ENCODE measurements at places on chromosomes 6 and 20. TPM values are rescaled to one million over a fixed set of nuclear protein-coding genes. Genes with fewer than 3 reads are reported as not detected.

Gene SMPDL3A
- 10.4 TPM for polyA plus RNA-seq

DNA sequence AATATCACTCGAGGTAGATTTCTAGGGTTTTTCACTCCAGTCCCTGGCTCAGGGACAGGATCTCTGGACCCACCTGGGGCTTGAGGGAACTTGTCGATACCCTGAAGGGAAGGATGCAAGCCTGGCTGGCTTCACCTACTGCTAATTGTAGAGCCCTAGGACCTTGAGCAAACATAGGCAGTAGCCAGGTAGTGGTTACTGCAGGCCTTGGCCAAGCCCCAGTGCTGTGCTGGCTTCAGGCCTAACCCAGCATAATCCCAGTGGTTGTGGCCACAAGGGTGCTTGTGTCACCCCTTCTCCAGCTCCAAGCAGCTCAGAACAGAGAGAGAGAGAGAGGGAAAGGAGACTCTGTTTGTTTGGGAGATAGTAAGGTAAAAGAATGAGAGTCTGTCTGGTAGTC lies 5.8 kb upstream of the MCM9 start:
- DNase-seq: no peak

GRCh38 chr20:16293590-16293989 lies 279.7 kb downstream of the KIF16B start:
- DNase-seq: no peak

- DNase-seq: no peak
These were observed 122.1 kb downstream of the HIVEP2 start for GRCh38 chr6:142822842-142823241.

- no peak for DNase-seq
These were observed 3.8 kb upstream of the MLN start for GRCh38 chr6:33807606-33808005.

Gene DDO
- 0.71 TPM for polyA plus RNA-seq

Gene HDGFL1
- not detected for polyA plus RNA-seq

DNA sequence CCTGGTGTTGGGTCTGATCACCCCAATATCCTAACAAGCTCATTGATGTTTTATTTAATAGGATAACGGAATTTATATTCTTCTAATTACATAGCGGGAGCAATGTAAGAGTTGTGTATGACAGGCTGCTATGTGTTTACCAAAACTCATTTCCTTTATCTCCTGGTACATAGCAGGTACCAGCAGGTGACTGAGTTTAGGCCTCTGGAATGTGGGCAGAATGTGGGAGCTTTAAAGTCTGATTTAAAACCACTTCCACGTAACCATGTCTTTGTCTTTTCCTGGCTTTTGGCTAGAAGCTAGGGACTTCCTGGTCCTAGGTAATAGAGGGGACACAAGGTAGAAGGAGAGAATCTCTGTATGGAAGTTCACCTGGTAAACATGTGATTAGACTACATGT lies 504.6 kb upstream of the SYNCRIP start:
- DNase-seq: no peak

- no peak for DNase-seq
These were observed 396.8 kb upstream of the HS3ST5 start for GRCh38 chr6:114739656-114740055.

- DNase-seq: no peak
These were observed 380.3 kb downstream of the ARHGAP18 start for GRCh38 chr6:129329678-129330077.

Gene ISM1
- polyA plus RNA-seq: 10.8 TPM

DNA sequence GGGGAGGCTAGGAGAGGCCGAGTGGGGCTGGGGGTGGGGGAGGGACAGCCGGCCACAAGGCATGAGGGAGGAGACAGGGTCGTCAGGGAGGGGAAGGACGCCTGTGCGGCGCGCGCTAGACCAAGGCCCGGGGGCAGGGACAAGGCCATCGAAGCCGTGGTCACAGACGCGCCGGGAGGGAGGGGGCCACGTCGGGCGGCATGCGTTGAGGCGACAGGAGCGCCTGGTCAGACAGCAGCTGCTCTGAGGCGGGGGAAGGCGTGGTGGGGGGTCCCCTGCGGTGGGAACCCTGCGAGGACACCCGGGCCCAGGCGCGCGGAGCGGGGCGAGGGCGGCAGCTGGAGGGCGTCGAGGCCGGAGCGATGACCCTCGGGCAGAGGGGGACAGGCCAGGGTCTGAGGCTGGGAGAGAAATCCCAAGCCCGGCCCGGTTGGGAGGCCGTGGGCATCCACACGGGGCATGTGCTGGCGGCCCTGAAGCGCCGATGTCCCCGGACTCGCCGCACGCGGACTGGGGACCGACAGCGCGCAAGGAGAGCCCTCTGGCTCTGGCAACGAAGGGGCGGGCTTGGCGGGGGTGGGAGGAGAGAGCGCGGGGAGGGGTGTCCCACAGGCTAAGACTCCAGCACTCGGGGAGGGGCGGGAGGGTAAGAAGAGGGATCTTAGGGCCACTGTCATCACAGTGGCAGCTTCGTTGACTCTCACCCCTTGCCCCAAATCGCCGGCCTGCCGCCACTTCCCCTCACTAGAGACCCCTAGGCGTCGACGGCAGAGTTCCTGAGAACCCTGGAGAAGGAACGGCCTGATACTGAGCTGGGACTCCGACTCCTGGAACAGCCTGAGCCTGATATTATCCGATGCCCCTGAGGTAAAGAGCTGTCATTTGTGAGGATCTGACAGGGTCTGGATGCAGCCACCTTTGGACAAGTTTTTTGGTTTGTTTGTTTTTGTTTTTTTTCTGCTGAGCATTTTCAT lies 5.0 kb downstream of the TMEM239 start:
- no peak for DNase-seq

GRCh38 chr20:32613192-32614053 lies 28.3 kb upstream of the NOL4L start:
- DNase-seq: no peak

GRCh38 chr6:32664827-32665362 lies 1.6 kb downstream of the HLA-DQB1 start:
- DNase-seq: peak; percentile 22

Gene GSTA3
- not detected for polyA plus RNA-seq

Gene PLA2G7
- 1.5 TPM for polyA plus RNA-seq
